ENCODE measurements at places on chromosomes 2 and 18. TPM values are rescaled to one million over a fixed set of nuclear protein-coding genes. Genes with fewer than 3 reads are reported as not detected.

PPP1R1C gene
- total RNA-seq: 2.0 TPM

CEBPZOS gene
- total RNA-seq: 23.4 TPM

GPR35 gene
- total RNA-seq: 1.0 TPM

DNA sequence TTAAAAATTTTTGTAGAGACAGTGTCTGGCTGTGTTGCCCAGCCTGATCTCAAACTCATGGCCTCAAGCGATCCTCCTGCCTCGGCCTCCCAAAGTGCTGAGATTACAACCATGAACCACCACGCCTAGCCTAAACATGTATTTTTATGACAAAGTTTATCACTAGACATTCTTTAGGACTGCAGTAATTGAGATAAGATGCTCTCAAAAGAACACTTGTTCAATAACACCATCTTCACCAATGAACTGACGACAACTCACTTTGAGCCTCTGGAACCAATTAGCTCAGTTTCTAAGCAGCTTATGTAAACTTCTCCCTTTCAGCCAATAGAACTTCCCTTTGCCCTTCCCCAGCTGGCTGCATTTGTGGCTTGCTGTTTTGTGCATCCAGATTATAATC, 15.3 kb upstream of the PPP4R1 start:
- no peak for DNase-seq

- DNase-seq: no peak
Measured at GRCh38 chr2:111201214-111201613, 80.5 kb downstream of the BCL2L11 start.
